Activated naive CD8-positive, alpha-beta T cell treated with anti-CD3 and anti-CD28 coated beads, Interleukin-2, amount 10 ng/mL, durations not matched to agents 7 days and 5 days (primary cell): ENCODE measurements at places on chromosomes 6 and 20. TPM values are rescaled to one million over a fixed set of nuclear protein-coding genes. Genes with fewer than 3 reads are reported as not detected.
A peak's percentile ranks its signal among the peaks of the same experiment; 100 is the strongest.

PBOV1 gene
- not detected for total RNA-seq

ISM1 gene
- total RNA-seq: 3.0 TPM

VNN1 gene
- not detected for total RNA-seq

EPPIN gene
- not detected for total RNA-seq

- peak; percentile 48 for DNase-seq
Observed at GRCh38 chr20:5714261-5715041, 35.8 kb upstream of the SHLD1 start.

DNA sequence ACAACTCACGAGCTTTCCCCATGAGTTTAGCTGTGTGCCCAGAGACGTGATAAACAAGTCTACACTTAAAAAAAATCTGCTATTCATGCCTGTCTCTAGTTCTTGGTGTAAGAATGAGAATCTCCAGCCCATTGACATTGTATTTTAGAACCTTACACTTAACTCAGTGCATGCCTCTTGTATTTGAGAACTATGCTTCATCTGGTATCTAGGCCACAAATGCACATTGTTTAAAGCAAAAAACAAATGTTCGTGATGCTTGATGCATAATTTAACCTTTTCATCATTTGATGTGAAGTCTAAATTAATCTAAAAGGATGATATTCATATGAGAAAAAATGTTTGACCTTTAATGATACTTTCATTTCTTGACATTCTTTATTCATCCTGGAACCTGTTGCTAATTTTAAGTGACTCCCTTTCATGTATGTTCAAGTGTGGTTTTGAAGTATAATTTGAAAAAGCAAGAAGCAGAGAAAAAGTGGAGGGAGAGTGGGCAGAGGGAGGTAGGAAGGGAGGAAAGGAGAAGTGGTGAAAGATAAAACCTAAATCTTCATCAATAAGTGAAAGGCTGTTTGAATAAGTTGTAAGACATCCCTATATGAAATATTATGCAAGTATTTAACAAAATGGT, 116.9 kb downstream of the PFDN4 start:
- no peak for DNase-seq

- no peak for DNase-seq
Observed at GRCh38 chr20:32192698-32193097, 14.8 kb downstream of the PLAGL2 start.

DNA sequence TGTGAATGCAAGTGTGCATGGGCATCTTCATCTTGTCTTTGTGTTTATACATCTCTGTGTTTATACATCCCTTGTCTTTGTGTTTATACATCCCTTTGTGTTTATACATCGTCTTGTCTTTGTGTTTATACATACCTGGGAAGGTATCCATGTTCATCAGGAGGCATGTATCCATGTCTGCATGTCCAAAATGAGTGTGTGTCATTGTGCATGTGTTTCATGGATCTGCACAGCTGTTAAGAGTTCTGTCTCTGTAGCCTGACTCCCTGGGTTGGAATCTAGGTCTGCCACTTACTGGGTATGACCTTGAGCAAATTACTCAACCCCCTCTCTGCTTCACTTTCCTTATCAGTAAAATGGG, 50.1 kb upstream of the SIRPA start:
- no peak for DNase-seq

GRCh38 chr20:59807909-59808728, 125.3 kb downstream of the SYCP2 start:
- no peak for DNase-seq

- DNase-seq: no peak
Observed at GRCh38 chr6:42350911-42351310, 100.8 kb downstream of the TRERF1 start.
